ENCODE measurements at places on chromosomes 5 and 9. TPM values are rescaled to one million over a fixed set of nuclear protein-coding genes. Genes with fewer than 3 reads are reported as not detected.
A peak's percentile ranks its signal among the peaks of the same experiment; 100 is the strongest.

DNA sequence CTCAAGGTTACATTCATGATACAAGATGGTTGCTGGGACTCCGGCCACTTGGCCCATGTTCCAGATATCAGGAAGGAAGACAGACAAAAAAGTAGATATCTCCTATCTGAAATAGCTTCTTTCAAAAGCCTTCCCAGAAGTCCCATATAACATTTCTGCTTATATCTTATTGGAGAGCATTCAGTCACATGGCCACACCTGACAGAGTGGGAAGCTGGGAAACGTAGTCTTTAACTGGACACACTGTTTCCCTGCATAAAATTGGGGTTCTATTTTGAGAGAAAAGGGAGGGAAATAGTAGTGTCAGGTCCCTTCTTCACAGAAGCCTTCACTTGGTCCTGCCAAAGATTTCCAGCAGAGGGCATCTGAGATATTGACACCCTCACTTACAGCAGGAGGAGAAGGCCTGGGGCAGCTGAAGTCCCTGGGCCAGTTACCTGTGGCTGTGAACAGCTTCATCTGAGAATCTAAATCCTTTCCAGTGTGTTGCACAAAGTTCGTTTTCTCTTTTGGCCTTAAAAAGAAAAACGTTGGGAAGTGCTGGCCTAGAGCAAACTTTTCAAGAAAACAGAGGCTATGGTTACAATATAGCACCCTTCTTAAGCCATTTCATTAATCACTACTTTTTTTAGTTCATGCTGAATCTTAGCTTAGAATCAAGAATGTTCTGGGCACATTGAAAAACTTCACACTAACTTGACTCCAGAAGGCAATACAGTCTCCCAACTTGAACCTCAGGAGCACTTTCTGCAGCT is 33.5 kb downstream of the SPEF2 start:
- DNase-seq, result peak; percentile 51

- no peak for DNase-seq
These were observed 321.2 kb upstream of the CCNH start for GRCh38 chr5:87733897-87734296.

DNA sequence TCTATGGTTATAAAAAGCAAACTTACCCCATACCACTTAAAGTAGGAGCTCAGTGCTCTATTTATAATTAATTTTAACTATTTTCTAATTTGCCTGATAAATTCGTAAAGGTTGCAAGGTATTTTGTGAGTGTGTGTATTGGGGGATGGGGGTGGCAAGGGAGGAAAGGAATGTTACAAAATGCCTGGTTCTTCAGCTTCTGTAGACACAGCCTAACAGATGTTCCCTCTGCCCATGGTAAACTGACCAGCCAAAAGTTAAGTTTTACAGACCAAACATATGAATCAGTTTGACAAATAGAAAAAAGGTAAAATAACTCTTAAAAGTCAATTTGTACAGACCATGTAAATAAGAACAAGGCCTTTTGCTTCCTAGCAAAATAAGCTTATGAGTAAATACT is 232.6 kb downstream of the KIAA0825 start:
- DNase-seq, result no peak

DNA sequence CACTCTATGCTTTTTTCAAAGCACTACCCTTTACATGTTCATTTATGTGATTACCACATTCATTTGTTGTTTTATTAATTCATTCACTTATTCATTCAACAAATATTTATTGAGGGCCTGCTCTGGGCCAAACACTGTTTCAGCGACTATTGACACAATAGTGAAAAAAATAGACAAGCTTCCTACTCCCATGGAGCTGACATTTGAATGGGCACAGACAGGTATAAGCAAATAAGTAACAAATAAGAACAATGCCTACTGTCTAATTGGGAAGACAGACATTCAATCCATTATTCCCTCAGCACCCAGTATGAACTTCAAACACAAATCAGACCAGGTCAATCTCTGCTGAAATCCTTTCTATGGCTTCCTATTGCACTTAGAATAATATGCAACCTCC is 156.9 kb upstream of the NR3C1 start:
- DNase-seq, result no peak

DNA sequence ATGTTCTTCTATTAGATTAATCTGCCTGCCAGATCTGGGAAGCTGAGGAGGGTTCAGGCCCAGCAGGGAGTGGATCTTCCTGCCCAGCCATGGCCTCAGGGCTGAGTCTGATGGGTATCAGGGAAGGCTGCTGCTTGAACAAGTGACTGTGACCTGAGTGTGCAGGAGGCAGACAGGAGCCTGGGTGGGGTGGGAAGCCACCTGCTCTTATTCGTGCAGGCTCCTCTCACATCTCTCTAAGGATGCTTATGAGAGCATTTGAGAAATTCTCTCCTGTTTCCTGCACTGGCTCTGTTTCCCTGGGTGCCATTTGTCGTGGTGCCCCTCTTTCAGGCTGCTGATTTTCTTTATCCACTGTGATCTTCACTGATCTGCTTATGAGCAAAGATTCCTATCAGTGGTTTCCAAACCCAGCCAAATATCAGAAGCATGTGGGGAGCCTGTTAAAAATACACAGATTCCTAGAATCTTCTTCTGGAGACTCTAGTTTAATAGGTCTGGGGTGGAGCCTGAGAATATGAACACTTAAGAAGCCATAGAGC is 2.1 kb downstream of the RGS3 start:
- DNase-seq, result no peak

GRCh38 chr9:137564817-137565411 is 13.2 kb downstream of the MRPL41 start:
- DNase-seq, result no peak

DNA sequence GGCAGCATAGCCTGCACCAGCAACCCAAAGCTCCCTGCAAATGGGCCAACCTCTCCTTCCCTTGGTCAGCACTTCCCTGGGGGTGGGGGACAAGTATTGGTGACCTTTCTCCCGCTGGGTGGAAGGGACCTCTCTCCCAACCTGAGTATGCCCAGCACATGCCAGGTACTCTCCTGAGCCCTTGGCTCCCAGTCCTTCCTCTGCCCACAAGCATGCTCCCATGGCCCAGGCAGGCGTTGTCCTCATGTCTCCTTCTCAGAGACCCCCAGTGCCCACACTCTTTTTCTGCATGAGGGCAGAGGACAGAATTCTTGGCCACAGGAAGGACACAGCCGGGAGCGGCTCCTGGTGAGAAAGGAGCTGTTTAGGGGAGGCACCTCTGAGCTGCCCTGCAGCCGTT is 60.3 kb downstream of the PHF2 start:
- no peak for DNase-seq

DNA sequence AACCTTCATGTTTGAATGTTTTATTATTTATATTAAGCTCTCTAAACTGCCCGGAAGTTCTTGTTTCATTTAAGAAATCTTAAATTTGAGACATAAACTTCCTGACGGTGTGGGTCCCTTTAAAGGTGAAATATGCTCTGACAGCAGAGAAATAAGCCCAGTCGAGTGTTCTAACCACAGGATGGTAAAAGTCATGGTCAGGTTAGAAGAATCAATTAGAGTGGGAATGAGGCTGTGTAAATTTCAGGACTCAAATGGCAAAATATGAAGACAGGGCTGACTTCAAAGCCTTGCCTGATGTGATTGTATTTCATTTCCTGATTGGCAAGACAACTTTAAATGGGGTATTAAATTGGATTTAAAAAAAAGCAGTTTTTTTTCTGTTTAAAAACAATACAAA is 432.9 kb upstream of the BRINP1 start:
- DNase-seq, result no peak

DNA sequence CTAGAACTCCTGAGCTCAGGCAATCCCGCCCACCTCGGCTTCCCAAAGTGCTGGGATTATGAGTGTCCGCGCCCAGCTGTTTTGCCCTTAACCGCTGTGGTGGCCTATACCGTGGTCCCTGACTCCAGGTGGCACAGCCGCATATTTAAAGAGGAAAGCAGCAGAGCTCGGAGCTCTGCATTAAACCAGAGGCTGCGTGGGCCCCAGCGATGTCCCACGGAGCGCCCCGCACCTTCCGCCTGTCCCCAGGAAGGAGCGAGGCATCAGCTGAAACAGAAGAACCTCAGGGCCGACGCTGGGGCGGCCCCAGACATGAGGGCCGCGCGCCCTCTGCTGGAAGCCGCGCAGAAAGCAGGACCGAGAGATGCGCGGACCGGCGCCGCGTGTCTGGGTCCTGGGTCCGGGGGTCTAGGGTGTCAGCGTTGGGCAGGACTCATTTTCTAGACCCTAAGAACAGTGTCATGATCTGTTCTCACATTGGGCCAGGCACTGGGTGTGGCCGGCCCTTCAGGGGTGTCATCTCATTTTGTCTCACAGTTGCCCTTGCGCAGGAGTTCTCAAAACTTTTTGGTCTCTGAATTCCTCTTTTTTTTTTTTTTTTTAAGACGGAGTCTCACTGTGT is 37.7 kb downstream of the LAMC3 start:
- peak; percentile 88 for DNase-seq

- no peak for DNase-seq
These were observed 67.2 kb downstream of the MVB12B start for GRCh38 chr9:126393876-126394275.

- no peak for DNase-seq
These were observed 170.0 kb upstream of the RASA1 start for GRCh38 chr5:87097664-87098063.

DNA sequence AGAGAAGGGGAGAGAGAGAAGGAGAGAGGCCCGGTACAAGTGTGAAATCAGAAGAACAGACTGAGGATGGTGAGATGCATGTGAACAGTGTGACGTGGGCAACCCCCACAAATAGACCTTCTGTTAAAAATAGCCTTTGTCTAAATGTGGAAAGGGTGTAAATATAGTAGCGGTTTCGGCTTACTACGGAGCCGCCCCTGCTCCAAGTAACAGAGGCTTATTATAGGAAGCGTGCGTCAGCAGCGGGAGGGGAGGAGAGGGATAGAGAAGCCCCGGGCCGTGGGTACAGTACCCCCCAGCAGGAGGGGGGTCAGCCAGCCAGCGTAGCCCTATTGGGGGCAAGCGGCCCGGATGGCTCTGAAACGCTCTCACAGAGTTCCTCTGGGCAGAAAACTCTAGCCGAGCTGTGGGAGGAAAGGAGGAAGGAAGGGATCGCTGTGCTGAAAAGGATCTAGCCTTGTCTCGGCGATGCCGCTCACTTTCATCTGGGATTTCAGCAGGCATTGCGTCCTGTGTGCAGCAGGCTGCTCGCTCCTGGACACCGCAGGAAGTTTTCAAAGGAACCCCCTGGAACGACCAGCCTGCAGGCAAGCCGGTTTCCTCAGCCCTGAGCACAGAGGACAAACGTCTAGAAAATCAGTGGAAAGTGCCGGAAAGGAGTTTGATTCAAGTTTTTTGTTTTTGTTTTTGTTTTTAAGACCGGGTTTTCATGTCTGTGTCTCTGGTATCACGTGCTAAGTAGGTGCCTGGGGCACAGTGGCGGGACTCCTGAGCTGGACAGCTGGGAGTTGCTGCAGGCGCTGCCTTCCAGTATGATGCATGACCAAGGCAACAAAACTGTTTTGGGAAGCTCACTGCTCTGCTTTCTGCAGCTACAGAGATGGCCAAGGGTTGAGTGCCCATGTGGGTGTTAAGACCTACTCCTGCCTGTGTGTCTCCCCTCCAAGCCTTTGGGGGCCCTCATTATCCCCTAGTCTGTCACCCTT is 146.6 kb downstream of the SEC61B start:
- no peak for DNase-seq

Gene SOHLH1
- total RNA-seq, result not detected

Gene FBXL7
- total RNA-seq, result 10.3 TPM

Gene NR4A3
- total RNA-seq, result 2.2 TPM

Gene CAMSAP1
- 15.6 TPM for total RNA-seq

Gene CAVIN4
- total RNA-seq, result 1.0 TPM

Gene FABP6
- 55.7 TPM for total RNA-seq

Gene CDH10
- 8.9 TPM for total RNA-seq

Gene RNF180
- total RNA-seq, result 4.7 TPM

Gene CHMP5
- 109 TPM for total RNA-seq

Gene ANKRD18A
- total RNA-seq, result 0.53 TPM

Gene SLC25A2
- total RNA-seq, result 1.7 TPM
